ENCODE measurements at places on chromosomes 3 and 15.
A peak's percentile ranks its signal among the peaks of the same experiment; 100 is the strongest.

- no peak for DNase-seq
These were observed 178.1 kb downstream of the RORA start for GRCh38 chr15:61050844-61051568.

GRCh38 chr3:120147072-120147871 lies 53.0 kb upstream of the GSK3B start:
- peak; percentile 26 for DNase-seq

- DNase-seq = no peak
These were observed 33.5 kb downstream of the TGFBR2 start for GRCh38 chr3:30639937-30640336.

GRCh38 chr3:9192248-9193025 lies 57.0 kb downstream of the SRGAP3 start:
- DNase-seq = no peak

DNA sequence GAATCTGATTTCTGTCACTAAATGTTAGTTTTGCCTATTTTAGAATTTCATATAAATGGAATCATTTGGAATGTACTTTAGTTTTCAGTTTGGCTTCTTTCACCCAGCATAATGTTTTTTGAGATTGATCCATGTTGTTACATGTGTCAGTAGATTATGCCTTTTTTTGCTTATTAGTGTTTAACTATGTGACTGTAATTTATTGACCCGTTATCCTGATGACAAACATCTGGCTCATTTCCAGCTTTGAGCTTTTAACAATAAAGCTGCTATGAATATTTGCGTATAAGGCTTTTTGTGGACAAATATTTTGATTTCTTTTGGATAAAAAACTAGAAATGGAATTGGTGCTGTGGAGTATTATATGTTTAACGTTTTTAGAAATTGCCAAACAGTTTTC lies 254.5 kb upstream of the CFAP20DC start:
- DNase-seq = no peak
